ENCODE measurements at places on chromosomes 5 and 9. TPM values are rescaled to one million over a fixed set of nuclear protein-coding genes. Genes with fewer than 3 reads are reported as not detected.

CCNO gene
- under 0.01 TPM for total RNA-seq

SPINK7 gene
- not detected for total RNA-seq

DNA sequence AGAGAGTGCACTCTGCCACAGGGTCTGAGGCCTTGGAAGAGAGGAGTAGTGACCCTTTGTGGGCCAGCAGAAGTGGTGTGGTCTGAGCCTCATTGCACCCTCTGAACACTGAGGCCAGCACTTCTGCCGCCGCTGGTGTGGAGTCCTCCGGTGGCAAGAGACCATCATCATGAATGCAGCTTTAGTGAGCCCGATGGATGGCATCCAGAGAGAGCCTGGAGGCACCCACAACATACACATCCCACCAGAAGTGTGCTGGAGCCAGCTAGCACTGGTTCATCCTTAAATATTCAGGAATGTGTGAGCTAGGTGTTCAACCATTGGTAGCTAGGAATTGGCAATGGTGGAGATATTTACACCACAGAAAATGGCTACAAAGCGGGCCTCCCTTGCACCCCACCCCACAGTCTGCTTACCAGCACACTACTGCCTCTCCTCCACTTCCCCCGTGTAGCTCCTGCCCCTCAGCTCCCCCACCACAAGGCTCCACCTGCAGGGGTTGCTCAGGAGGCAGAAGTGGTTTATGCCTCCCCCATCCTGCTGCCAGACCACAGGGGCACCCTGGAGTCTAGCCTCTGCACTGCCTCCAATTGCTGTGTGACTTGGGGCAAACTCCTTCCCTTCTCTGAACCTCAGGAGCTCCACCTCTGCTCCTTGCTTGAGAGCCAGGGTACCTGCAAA lies 16.4 kb downstream of the SLC6A7 start:
- DNase-seq: no peak

- no peak for DNase-seq
These were observed 30.9 kb upstream of the SEMA6A start for GRCh38 chr5:116605310-116606070.

- peak; percentile 31 for DNase-seq
These were observed 42.8 kb downstream of the CAMSAP1 start for GRCh38 chr9:135864447-135865049.

DNA sequence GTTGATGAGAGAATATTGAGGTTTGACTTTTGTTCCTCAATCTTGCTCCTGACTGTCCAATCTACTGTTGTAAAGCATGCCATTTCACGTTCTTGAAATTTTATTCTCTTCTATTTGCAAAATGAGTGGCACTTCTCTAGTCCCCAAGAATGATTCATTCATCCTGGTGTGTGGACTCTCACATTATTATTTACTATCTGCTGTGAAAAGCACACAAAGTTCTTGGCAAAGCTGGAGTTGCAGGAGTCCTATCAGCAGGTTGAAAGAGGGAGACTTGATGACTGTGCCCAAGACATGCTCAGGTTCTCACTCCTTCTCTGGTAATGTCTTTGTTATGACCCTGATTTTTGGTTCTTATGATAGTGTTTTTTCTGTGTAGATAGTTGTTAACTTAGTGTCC lies 382.6 kb downstream of the DMRTA1 start:
- no peak for DNase-seq

- no peak for DNase-seq
These were observed 241.6 kb downstream of the ARHGEF28 start for GRCh38 chr5:73867345-73868335.
